ENCODE measurements at places on chromosomes 12 and 14.

DNA sequence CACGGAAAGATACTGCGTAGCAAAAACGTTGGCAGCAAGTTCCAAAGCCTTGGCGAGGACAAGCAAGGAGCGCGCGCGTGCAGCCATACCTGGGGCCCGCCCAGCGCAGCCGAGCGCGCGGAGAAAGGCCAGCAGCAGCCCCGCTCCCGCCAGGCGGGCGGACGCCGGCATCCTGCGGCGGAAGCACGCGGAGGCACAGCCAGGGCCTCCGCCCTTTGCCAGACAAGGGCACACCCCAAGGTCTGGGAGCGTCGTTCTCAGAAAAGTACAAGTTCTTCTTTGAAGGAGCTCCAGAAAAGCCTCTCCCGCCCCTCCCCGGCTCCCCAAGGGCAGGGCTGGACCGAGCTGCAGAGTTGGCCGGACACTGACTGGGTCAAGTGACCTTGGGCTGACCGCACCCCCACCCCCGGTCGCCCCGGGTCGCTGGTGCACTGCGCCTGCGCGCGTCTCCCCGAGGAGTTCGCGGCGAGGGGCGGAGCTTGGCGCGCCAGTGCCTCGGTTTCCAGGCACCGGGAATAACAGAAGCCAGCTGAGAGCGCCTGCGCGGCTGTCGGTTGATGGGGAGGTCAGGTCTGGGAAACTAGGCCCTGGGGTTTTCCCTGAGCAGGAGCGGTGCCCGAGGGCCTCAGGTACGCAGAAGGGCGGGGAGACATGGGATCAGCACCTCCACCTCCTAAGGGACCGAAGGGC is at the start of gene ZC2HC1C:
Gene ZC2HC1C, plus strand, starts transcription at position 521 of the 690 bp plus-strand sequence. CDS start 933 bp downstream, outside the sequence.
- peak within 1 kb of the TSS; percentile 66 for H3K4me3 ChIP-seq
- H3K27ac ChIP-seq = peak within 1 kb of the TSS; percentile 30
- no peaks in the 10 kb centered on the region for H3K27me3 ChIP-seq
- H3K4me1 ChIP-seq = peaks cover 8% of the 10 kb centered on the region
- DNase-seq = peak; percentile 50

DNA sequence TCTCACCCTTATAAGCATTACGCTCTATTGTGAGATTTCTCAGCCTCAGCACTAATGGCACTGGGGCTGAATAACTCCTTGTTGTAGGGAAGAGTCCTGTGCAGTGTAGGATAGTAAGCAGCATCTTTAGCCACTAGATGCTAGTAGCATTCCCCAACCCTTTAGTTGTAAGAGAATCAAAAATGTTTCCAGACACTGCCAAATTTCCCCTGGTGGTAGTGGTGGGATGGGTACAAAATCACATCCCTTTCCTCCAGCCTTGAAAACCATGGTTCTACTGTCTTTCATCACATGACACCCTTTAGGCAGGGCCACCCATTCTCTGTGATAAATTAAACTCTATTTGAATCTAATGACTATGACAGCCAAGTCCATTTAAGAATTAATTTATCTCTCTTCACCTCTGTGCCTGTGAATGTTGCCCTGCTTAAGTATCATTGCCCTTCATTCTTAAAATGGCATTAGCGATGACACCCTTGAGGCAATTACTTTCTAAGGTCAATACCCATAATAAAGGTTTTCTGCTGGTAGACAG is 199.4 kb downstream of the ANO4 start:
- DNase-seq = no peak
- H3K27ac ChIP-seq = no peak overlapping the region
- H3K4me3 ChIP-seq = no peak overlapping the region
- H3K27me3 ChIP-seq = no peaks in the 10 kb centered on the region

- no peaks in the 10 kb centered on the region for H3K4me1 ChIP-seq
- no peak overlapping the region for H3K27ac ChIP-seq
- no peaks in the 10 kb centered on the region for H3K27me3 ChIP-seq
- no peak for DNase-seq
- H3K4me3 ChIP-seq = no peak overlapping the region
Observed at GRCh38 chr14:85040046-85040685, 489.8 kb upstream of the FLRT2 start.

GRCh38 chr12:129257524-129257923 is 404.2 kb downstream of the GLT1D1 start:
- H3K27me3 ChIP-seq = no peaks in the 10 kb centered on the region
- no peak overlapping the region for H3K4me3 ChIP-seq
- H3K4me1 ChIP-seq = no peaks in the 10 kb centered on the region
- no peak for DNase-seq
- H3K27ac ChIP-seq = no peak overlapping the region

GRCh38 chr12:78881685-78882084 is 17.1 kb downstream of the SYT1 start:
- no peaks in the 10 kb centered on the region for H3K27me3 ChIP-seq
- no peaks in the 10 kb centered on the region for H3K4me1 ChIP-seq
- no peaks in the 10 kb centered on the region for H3K36me3 ChIP-seq

DNA sequence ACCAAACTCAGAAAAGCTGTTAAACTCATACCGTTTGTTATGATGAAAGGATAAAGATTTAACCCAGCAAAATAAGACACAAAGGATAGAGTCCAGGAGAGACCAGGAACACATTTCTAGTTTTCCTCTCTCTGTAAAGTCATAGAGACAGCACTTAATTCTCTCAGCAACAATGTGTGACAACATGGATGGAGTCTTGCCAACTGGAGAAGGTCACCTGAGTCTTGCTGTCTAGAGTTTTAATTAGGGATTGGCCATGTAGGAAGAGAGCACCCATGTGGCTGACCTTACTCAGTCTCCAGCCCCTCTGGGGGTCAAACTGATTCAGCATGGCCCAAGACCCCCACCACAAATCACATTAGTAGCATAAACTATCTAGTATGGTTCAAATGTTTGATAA is 151.0 kb upstream of the ATF7IP start:
- H3K4me1 ChIP-seq = no peaks in the 10 kb centered on the region
- DNase-seq = no peak
- no peak overlapping the region for H3K4me3 ChIP-seq
- H3K27me3 ChIP-seq = no peaks in the 10 kb centered on the region

DNA sequence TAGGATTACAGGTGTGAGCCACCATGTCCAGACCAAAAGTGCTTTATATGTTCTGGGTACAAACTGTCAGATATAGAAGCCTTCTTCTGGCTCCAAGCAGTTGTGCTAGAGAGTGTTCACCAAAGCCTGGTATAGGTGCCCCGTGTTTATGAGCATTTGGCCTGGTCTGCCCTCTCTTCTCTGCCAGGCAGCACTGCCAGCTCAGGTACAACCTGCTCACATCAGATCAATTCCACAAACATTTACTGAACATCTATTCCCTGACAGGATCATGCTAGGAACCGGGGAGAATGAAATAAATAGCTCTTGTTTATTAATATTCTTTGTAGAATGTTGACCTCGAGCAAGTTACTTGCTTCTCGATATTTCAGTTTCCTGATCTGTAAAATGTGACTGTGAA is 20.0 kb upstream of the SOCS2 start:
- no peak overlapping the region for H3K4me3 ChIP-seq
- no peaks in the 10 kb centered on the region for H3K27me3 ChIP-seq
- no peaks in the 10 kb centered on the region for H3K4me1 ChIP-seq
- H3K36me3 ChIP-seq = no peaks in the 10 kb centered on the region
- H3K27ac ChIP-seq = no peak overlapping the region
- DNase-seq = no peak

DNA sequence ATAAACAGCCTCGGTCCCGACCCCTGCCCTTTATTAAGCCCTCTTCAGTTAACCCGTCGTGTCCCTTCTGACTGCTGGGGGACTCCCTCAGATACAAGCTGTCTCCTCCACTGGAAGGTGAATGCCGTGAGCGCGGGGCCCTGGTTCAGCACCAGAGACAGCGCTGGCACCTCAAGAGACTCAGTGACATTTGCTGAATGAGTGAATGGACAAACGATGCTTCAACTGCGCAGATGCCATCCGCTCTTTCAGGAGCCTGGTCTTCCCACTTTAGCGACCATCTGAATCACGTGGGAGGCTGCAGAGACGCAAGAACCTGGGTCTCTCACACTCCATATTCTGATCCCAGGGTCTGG is 92.6 kb upstream of the SFSWAP start:
- H3K4me1 ChIP-seq = no peaks in the 10 kb centered on the region
- H3K27ac ChIP-seq = no peak overlapping the region
- H3K4me3 ChIP-seq = no peak overlapping the region
- H3K27me3 ChIP-seq = no peaks in the 10 kb centered on the region
- no peaks in the 10 kb centered on the region for H3K36me3 ChIP-seq

GRCh38 chr14:91496790-91497189 is 13.3 kb downstream of the PPP4R3A start:
- H3K27me3 ChIP-seq = no peaks in the 10 kb centered on the region
- no peak overlapping the region for H3K27ac ChIP-seq
- H3K4me1 ChIP-seq = peaks cover 45% of the 10 kb centered on the region
- no peak for DNase-seq
- H3K36me3 ChIP-seq = peaks cover 14% of the 10 kb centered on the region
- H3K4me3 ChIP-seq = no peak overlapping the region

DNA sequence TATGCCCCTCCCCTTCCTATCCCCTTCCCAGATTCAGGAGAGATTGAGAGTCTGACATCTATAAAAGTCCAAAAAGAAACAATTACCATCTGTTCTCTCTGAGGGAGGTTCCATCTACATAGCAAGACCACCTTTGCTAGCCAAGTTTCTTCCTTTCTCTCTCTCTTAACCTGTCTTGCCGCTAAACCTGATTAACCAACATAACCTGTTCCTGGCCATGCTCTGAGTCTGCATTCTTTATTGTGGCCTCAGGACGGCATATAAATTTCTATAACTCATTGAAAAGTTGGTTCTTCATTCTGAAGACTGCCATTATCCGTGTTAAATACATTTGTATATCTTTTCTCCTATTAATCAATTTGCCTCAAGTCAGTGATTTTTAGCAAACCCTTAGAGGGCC is 594.0 kb downstream of the KCNH5 start:
- no peak overlapping the region for H3K27ac ChIP-seq
- no peak overlapping the region for H3K4me3 ChIP-seq
- no peaks in the 10 kb centered on the region for H3K36me3 ChIP-seq
- no peak for DNase-seq

- no peaks in the 10 kb centered on the region for H3K4me1 ChIP-seq
- no peak for DNase-seq
- H3K27me3 ChIP-seq = no peaks in the 10 kb centered on the region
- no peak overlapping the region for H3K4me3 ChIP-seq
- H3K27ac ChIP-seq = no peak overlapping the region
Observed at GRCh38 chr14:34090451-34090850, 139.6 kb upstream of the EGLN3 start.

DNA sequence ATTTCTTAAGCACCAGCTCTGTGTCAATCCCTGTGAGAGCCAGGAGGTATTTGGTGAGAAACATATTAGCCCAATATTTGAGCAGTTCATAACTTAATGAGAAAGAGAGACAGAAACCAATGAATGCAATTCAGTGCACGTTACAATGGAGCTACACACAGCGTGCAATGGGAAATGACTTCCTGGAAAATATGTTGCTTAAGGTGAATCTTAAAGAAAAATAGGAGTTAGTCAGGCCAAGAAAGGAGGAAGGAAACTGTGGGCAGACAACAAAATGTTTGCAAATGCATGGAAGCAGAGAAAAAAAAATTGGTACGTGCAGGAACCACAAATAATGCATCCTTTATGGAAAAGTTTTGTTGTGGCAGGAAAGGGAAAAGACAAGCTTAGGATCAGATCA is 481.7 kb downstream of the BCAT1 start:
- no peak overlapping the region for H3K27ac ChIP-seq
- no peaks in the 10 kb centered on the region for H3K27me3 ChIP-seq
- no peak overlapping the region for H3K4me3 ChIP-seq
- DNase-seq = no peak
- no peaks in the 10 kb centered on the region for H3K36me3 ChIP-seq
- H3K4me1 ChIP-seq = no peaks in the 10 kb centered on the region

- no peak overlapping the region for H3K27ac ChIP-seq
- no peak overlapping the region for H3K4me3 ChIP-seq
- H3K27me3 ChIP-seq = no peaks in the 10 kb centered on the region
- no peaks in the 10 kb centered on the region for H3K36me3 ChIP-seq
- H3K4me1 ChIP-seq = no peaks in the 10 kb centered on the region
Observed at GRCh38 chr12:130044991-130045621, 117.2 kb upstream of the FZD10 start.

DNA sequence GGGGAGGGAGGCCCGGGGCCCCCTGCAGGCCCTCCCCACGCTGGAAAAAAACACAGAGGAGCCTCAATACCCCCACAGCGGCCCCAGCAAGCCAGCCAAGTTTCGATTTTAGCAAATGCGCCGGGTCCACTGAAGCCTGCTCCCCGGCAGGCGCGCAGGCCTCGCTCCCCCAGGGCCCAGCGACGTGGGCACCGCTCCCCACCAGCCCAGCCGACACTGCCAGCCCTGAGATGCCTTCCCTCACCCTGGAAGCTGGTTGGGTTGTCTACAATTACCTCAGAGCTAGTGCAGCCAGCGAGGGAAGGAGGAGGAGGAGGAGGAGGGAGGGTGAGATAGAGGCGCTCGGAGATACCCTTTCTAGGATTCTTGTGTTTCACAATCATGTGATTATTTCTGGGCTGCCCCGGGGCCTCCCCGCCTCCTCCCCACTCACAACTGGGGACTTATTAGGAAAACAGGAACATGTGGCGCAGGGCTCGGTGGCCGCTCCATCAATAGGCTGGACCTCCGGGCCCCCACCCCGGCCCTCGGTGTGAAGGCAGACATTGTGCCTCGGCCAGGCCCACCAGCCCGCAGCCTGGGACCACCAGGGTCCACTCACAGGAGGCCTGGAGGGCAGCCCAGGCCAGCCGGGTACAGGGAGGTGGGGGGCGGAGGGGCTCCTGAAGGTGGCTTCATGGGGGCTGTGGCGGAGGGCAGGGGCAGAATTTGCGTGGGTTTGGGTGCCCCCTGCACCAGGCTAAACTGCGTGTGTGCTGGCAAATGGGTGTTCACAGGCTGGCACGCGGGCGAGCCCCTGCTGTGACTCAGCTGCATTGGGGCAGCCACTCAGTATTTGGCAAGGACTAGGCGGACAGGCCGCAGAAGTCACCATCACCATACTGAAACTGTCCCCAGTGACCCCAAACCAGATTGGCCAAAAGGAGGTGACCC is 109.9 kb downstream of the NCOR2 start:
- peak overlapping the region; percentile 85 for H3K27ac ChIP-seq
- H3K4me3 ChIP-seq = peak overlapping the region; percentile 60
- peaks cover 43% of the 10 kb centered on the region for H3K4me1 ChIP-seq
- peaks cover 13% of the 10 kb centered on the region for H3K36me3 ChIP-seq
- peak; percentile 71 for DNase-seq

GRCh38 chr12:127340381-127340780 is 926.6 kb upstream of the TMEM132C start:
- DNase-seq = no peak
- H3K27me3 ChIP-seq = no peaks in the 10 kb centered on the region
- no peak overlapping the region for H3K27ac ChIP-seq
- no peaks in the 10 kb centered on the region for H3K36me3 ChIP-seq

- H3K4me3 ChIP-seq = peak overlapping the region; percentile 28
- H3K27me3 ChIP-seq = no peaks in the 10 kb centered on the region
- no peak overlapping the region for H3K27ac ChIP-seq
- DNase-seq = no peak
- H3K36me3 ChIP-seq = no peaks in the 10 kb centered on the region
Observed at GRCh38 chr14:104665114-104665656, 24.2 kb upstream of the INF2 start.

- no peaks in the 10 kb centered on the region for H3K36me3 ChIP-seq
- no peak for DNase-seq
- H3K4me1 ChIP-seq = no peaks in the 10 kb centered on the region
- no peak overlapping the region for H3K27ac ChIP-seq
Observed at GRCh38 chr14:69901113-69901951, 22.1 kb downstream of the SMOC1 start.

Data from effector memory CD4-positive, alpha-beta T cell (primary cell).